ENCODE measurements at places on chromosomes 1 and 21. TPM values are rescaled to one million over a fixed set of nuclear protein-coding genes. Genes with fewer than 3 reads are reported as not detected.

The MATN1 gene
- polyA plus RNA-seq: 1.3 TPM

The FCRL4 gene
- not detected for polyA plus RNA-seq

The TEX38 gene
- not detected for polyA plus RNA-seq

The PADI6 gene
- polyA plus RNA-seq: not detected

The C1orf141 gene
- polyA plus RNA-seq: not detected

The CAMK2N1 gene
- not detected for polyA plus RNA-seq

The TSSK3 gene
- 4.8 TPM for polyA plus RNA-seq

The ITLN1 gene
- polyA plus RNA-seq: not detected

The AADACL4 gene
- polyA plus RNA-seq: not detected

Data from naive B cell (primary cell).